ENCODE measurements at places on chromosomes 1 and 21.

DNA sequence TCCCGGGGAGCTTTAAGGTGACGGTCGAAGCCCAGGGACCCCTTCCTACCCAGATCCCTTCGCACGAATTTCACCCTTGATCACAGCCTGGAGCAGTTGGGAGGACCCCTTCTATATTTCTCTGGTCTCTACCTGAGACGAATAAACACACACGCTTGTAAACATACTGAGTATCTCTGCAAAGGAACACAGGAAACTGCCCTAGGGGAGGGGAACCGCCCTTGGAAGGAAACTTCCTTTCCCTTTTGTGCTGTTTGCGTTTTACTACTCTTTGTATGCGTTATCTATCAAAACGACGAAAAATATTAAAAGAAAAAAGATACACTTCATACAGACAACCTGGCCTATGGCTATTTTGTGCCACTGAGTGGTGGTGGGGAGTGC, 750 bp downstream of the NECAP2 start:
- no peak for DNase-seq

GRCh38 chr1:50424884-50425375, 1.7 kb upstream of the DMRTA2 start:
- DNase-seq = no peak

DNA sequence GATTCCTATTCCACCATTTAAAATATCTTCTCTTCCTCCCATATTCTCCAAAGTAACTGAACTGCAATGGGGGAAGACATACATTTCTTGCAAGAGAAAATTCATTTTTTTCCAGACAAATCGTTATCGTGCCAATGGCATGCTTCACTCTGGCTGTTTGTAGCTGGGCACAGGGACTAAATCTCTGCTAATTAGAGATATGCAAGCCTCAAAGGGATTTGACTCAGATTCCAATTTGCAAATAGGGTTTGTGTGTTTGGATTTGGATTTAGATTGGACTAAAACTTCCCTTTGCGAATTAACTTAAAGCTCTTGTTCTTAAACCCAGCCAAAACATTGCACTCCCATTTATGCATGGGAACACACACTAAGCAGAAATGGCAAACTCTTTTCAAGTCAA, 276.2 kb upstream of the DUSP10 start:
- DNase-seq = no peak

GRCh38 chr21:15124731-15125130, 59.9 kb upstream of the NRIP1 start:
- no peak for DNase-seq

GRCh38 chr1:17120481-17120877, 1.2 kb upstream of the PADI2 start:
- no peak for DNase-seq

- DNase-seq = peak; percentile 24
Measured at GRCh38 chr21:36747815-36748383, 49.0 kb downstream of the SIM2 start.

DNA sequence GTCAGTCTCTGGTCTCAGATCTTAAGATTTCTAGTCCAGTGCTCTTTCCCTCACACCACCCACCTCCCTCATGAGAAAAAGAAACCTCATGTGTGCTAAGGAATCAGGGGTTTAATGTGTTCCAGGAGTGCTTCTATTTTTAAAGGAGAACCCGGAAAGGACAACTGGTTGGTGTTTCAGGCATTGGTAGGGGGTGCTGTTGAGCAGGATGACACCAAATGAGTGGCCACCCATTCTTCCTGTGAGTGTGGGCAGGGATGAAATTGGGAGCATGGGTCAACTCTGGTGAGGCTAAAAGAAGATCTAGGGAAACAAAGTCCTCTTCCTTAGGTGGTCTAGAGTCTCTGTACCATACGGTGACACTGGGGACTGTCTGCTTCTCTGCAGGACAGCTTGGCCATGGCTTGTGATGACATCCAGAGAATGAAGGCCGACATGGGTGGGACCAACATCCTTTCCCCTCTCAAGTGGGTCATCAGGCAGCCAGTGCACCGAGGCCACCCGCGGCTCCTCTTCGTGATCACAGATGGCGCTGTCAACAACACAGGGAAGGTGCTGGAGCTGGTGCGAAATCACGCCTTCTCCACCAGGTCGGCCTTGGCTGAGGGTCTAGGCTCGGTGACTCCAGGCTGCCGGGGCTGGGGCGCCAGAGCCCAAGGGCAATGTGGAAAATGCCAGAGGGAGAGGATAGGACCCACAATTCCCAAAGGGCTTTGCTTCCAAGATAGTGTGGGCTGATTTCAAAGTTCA, 39.3 kb downstream of the VWA5B1 start:
- DNase-seq = no peak

- no peak for DNase-seq
Measured at GRCh38 chr1:54439550-54440223, 33.5 kb upstream of the SSBP3 start.

GRCh38 chr1:197180252-197180878, 33.9 kb upstream of the ASPM start:
- no peak for DNase-seq

GRCh38 chr1:246815693-246816270, 91.6 kb downstream of the SCCPDH start:
- DNase-seq = no peak

GRCh38 chr1:246034630-246035029, 472.4 kb downstream of the SMYD3 start:
- DNase-seq = no peak

- no peak for DNase-seq
Measured at GRCh38 chr1:83064589-83065242, 934.2 kb downstream of the TTLL7 start.

- no peak for DNase-seq
Measured at GRCh38 chr1:119981986-119982815, 85.9 kb upstream of the ADAM30 start.

GRCh38 chr21:34700605-34701004, 31.8 kb downstream of the CLIC6 start:
- no peak for DNase-seq

GRCh38 chr1:216666441-216666840, 56.8 kb downstream of the ESRRG start:
- DNase-seq = no peak

DNA sequence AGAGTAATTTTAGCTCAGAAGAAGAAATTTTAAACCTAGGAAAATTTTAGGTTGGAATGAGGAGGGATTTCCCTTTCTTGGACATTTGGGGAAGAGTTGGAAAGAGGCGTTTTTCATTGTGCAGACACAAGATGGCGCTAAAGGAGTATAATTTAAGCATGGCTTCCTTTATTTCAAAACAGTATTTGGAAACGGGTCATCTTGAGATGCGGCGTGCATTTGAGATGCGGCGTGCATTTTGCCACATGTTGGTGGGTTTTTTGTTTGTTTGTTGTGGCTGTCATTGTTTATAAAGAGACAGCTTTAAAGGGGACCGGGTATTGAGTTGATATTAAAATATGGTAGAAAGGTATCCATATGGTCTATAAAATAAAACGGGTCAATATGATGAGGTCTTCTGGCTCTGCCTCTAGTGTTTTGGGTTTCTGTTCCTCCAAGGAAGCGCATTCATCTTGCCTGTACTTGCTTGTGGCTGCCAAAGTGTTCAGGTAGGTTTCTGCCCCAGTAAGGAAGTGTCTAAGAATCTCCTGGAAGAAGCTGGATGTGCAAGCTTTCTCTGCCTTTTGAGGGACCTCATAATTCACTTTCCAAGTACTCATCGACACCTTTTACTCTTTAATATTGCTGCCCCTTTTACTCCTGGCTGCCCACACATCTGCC, 210.3 kb downstream of the SLC35F3 start:
- peak; percentile 22 for DNase-seq

Measured in activated naive CD4-positive, alpha-beta T cell treated with anti-CD3 and anti-CD28 coated beads, Interleukin-2, amount 50 U/mL, for 16 hours (primary cell).